ENCODE measurements at places on chromosomes 16 and 17.
A peak's percentile ranks its signal among the peaks of the same experiment; 100 is the strongest.

- DNase-seq: no peak
Measured at GRCh38 chr16:947255-947921, 23.4 kb downstream of the LMF1 start.

- DNase-seq: no peak
Measured at GRCh38 chr17:16818340-16818739, 128.3 kb downstream of the CCDC144A start.

DNA sequence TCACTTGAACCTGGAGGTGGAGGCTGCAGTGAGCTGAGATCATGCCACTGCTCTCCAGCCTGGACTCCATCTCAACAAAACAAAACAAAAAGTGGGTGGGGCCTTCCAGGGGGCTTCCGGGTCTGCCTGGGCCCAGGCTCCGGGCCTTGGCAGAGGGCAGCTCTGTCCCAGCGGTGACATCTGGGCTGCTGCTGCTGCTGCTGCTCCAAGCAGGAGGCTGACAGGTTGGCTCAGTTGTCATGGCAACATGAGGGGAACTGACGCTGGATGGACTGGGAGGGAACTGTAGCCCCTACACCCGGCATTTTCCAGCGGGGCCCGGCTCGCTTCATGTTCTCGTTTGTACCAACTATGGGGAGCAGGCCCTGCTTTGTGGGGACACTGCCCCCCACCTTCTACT, 4.0 kb downstream of the BAIAP3 start:
- no peak for DNase-seq

- no peak for DNase-seq
Measured at GRCh38 chr16:8120001-8120400, 470.3 kb downstream of the TMEM114 start.

DNA sequence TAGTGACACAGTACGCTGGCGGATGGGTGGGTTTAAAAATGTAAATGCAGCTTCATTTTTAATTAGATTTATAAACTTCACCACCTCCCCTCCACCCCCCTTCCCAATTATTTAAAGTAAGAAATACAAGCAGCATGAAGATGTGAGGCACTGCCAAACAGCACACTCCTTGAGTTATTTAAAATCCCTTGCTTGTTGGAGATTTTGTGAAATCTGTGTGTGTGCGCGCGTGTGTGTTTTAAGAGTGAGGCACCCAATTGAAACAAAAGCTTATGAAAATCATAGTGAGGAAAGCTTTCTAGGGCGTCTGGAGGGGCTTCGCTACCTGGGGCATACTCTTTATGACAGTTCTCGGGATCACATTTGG, 219.6 kb upstream of the IRX3 start:
- DNase-seq: no peak

DNA sequence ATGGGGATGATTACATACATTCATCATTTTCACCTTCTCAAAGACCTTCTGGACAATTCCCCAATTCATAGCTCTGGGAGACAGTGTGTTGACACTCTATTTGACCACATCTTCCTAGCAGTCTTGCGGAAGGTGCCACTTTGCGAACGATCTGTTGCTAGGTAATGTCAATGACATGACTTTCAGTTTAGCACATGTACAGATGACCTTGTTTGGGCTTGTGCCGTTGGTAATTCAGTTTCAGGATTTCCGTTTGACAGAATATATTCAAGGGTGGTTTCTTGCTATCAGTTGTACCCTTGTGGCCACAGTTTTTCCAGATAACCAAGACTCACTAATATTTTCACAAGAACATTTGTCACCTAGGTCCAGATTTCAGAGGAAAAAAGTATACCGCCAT, 478.2 kb downstream of the WWOX start:
- no peak for DNase-seq

- DNase-seq: no peak
Measured at GRCh38 chr16:17173281-17173680, 297.5 kb downstream of the XYLT1 start.

- no peak for DNase-seq
Measured at GRCh38 chr16:87562201-87562600, 40.1 kb upstream of the JPH3 start.

DNA sequence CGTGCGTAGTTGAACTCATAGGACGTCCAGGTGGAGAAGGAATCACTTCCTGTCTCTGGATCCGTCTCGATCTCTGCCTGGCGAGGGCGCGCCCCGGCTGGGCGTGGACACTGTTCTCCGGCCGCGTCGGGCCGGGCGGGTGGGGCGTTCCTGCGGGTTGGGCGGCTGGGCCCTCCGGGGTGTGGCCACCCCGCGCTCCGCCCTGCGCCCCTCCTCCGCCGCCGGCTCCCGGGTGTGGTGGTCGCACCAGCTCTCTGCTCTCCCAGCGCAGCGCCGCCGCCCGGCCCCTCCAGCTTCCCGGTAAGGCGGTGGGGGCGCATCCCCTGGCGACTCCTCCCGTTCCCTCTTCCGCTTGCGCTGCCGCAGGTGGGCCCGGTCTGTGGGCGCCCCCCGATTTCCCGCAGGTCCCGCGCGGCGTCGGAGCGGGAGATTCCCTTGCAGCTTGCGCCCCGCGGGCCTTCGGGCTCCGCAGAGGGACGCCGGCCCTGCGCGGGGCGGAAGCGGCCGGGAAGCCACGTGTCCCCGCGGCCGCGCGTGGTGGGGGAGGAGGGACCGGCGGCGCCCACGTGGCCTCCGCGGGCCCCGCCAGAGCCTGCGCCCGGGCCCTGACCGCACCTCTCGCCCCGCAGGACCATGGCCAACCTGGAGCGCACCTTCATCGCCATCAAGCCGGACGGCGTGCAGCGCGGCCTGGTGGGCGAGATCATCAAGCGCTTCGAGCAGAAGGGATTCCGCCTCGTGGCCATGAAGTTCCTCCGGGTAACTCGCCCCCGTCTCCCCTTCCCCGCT, at the start of gene NME2:
Gene NME2 (plus strand): TSS at position 214 of the 789 bp plus-strand sequence. CDS start 420 bp downstream, at position 634.
- peak; percentile 70 for DNase-seq

GRCh38 chr17:77688369-77688768, 270.1 kb upstream of the TNRC6C start:
- no peak for DNase-seq

- DNase-seq: no peak
Measured at GRCh38 chr16:2178321-2179106, 17.9 kb downstream of the CASKIN1 start.

- DNase-seq: no peak
Measured at GRCh38 chr17:40582328-40582901, 17.1 kb upstream of the CCR7 start.

Measured in hypothalamus (tissue), 51 donors.